ENCODE measurements at places on chromosomes 12 and 14.

- peak; percentile 59 for DNase-seq
These were observed at the start of gene RILPL1 for GRCh38 chr12:123533672-123534643. RILPL1 (minus strand) TSS chr12:123533719; CDS start chr12:123533482, 237 bp downstream.

DNA sequence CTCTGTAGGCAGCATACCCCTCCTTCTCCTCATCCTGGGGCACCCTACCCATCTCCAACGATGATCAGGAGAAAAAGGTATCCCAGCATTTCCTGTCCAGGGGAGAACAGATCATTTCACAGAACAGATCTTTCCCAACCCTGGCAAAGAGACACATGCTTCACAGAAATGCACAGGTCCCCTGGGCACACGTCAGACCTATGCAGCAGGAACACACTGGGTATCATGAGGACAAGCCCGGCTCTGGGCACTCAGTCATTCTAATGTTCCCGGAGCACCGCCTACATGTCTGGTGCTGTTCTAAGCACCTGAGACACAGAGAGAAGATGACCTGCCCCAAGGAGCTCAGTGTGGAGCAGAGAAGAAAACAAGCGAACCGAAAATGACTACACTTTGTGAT lies 56.2 kb downstream of the ACTN1 start:
- no peak for DNase-seq

- DNase-seq: no peak
These were observed 89.2 kb upstream of the HSPB8 start for GRCh38 chr12:119089380-119090013.

DNA sequence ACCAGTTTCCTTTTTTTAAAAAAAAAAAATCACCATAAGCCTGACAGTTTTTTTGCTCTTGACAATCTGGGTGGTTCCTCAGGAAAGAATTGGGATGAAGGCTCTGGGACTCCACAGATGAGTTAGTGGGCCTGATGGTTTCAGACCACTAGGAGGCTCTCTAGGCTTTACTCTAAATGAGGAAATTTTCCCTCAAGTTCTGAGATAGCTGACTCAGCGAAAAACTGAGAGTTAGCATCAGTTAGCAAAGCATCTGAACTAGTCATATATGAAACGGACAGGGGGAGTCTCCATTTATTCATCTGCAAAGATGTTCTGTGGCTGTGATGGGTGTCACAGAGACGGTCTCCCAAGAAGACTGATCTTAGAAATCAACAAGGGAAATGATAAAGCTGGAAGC lies 314.3 kb upstream of the OR4E1 start:
- DNase-seq: peak; percentile 24

Data from HuH-7 (cell line).